Stimulated activated CD8-positive, alpha-beta memory T cell treated with anti-CD3 and anti-CD28 coated beads, Interleukin-4, amount 100 ng/mL, for 1 hour (primary cell): ENCODE measurements at places on chromosomes 6 and 20.

GRCh38 chr20:37179683-37180524 is 556 bp upstream of the MROH8 start:
- DNase-seq: no peak

DNA sequence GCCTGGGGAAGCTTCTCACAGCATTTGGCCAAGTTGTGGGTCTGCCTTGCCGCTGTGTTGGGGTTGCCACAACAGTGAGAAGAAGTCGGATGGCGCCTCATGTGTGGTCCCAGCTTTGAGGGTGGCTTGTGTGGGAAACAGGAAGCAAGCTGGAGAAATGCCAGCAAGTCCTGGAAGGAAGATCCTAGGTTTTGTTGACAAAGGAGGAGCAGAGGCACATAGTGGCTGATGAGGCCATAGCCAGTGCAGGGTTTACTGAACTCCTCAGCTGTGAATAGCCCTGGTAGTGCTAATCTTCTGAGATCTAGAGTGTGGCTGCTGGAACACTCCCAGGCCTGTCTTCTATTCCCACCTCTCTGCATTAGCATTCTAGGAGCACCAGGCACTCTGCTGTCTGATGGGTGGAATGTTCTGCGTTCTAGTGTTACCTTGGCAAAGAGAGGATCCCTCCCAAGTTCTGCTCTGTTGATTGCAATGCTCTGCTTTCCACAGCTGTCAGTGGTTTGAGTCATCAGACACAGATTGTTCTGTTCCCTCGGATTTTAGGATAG is 25.2 kb downstream of the SNPH start:
- DNase-seq: no peak

DNA sequence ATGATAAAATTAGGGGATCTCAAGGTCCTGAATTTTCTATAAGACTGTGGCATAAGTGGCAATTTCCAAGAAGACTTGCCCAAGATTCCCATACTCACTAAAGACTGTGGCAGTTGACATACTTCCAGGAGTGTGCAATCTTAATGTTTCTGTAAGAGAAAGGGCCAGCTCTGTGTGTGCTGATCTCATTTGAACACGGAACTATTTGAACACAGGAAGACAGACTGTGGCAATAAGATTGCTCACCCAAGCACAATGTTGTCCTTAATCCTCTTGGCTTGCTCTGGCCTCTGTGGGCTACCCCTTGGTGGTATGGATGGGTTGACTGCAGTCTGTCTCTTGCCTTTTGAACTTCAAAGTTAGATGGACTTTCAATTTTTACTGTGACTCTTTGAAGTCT is 151.4 kb downstream of the PHF3 start:
- DNase-seq: no peak

DNA sequence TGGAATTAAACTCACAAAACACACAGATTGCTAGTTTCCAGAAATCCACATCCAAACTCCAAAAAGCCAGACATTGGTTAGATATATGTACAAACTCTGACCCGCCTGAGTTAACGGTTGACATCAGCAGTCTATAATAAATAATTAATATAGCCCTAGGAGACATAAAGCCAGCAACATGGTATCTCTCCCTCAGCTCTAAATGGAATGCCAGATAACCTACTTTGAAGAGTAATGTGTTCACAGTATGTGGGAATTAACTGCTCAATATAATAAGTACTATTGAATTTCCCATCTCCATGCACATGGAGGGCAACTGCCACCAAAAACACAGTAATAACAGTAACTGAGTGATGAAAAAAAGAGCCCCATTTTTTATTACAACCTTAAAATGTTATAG is 383.2 kb downstream of the CD83 start:
- DNase-seq: no peak

GRCh38 chr6:57226221-57226620 is 4.1 kb upstream of the RAB23 start:
- DNase-seq: no peak

DNA sequence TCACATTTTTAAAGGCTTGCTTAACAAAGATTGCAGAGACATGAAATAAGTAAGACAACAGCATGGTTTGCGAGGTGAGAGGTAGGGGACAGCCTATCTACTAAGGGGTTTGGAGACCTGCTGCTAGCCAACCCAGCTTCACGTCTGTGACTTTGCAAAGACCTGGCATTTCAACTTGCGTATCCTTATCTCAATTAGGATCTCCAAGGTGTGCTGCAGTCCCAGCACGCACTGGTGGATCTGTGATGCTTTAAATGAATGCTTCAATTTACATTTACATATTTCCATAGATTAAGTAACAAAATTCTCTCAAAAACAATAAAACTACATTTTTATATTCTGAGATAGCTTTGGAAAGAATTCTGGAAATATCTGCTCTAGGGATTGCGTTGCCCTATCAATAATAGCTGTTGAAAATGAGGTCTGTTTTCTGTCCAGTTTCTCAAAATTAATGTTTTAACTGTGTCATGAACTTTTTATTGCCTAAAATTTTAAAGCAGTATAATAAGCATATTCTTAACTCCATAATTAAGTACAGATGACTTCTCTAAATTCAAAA is 124.4 kb upstream of the EDN1 start:
- DNase-seq: no peak

GRCh38 chr6:36204068-36204753 is 7.7 kb downstream of the BRPF3 start:
- peak; percentile 35 for DNase-seq

GRCh38 chr6:104640150-104640700 is 219.5 kb downstream of the HACE1 start:
- no peak for DNase-seq

DNA sequence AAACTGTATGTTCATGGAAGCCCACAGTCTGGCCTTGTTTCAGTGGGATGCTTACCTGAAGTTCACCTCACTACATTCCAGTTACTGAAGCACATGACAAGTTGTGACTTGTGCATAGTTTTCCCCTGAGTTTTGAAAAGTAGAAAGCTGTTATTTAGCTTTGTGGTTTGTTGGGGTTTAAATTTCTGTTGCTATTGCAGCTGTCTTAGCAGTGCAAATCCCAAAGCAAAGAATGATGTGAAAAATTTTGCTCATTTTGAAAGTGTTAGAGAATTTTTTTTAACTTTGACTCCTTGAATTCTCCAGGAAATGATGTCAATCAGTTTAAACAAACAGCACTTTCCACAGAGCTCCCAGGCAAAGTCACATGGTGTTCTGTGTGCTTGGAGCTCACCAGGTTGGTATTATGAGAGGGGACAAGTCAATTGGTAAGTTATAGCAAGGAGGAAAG is 268.4 kb downstream of the ADGRG6 start:
- no peak for DNase-seq
